ENCODE measurements at places on chromosomes 16 and 17.

DNA sequence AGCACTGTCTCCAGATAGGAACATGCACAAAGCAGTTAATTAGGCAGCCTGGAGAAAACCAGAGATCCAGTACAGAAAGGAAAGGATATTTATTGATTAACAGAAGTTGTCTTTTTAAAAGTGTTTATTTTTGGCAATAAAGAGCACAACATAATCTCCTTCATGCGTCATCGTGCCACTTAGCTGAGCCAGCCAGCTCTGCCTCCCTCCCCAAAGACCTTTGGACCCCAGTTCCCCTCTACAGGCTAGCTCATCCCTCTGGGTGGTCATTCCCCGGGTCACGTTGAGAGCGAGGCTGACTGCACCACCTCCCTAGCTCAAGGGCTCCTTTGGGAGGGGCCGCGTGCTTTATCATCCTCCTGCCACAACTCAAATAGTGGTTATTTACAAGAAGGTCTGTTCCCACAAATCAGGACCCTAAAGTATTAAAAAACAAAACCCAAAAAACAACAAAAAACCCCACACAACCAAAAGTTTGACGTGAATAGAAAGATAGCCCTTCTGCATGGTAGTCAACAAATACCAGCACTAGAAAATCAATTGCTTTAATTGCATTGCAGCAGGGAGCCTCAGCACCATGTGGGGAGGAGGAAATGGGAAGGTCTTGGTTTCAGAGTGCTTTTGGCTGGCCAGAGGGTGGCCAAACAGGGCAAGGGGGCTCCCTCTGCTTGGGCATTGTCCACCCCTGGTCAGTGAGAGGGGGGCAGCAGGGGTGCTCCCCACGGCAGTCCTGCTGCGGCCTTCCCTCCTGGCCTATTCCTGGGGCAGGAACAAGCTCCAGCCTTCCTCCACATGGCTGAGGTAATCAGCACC lies 9.6 kb downstream of the POLR2C start:
- DNase-seq = no peak

DNA sequence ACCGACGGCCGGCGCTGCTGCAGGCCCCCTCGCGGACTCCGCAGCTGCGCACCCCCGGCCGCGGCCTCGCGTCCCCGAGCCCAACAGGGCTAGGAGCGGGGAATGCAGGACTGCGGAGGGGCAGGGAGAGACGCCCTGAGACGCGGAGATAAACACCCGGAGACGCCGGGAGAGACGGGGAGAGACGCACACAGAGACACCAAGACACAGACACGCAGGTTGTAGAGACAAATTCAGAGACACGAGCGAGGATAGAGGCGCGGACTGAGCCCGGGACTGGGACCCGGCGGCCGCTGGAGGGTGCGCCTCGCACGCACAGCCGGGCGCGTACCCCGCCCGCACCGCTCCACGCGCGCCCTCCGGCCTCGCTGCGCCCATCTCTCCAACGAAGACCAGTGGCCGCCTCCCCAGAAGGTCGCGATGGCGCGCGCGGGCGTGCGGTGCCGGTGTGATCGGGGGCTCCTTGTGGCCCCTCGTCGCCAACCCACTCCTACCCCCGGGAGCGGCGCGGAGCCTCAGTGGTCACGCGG lies 902 bp downstream of the STAC2 start:
- DNase-seq = no peak

GRCh38 chr17:74875977-74876593 lies 3.3 kb upstream of the FDXR start:
- DNase-seq = no peak

DNA sequence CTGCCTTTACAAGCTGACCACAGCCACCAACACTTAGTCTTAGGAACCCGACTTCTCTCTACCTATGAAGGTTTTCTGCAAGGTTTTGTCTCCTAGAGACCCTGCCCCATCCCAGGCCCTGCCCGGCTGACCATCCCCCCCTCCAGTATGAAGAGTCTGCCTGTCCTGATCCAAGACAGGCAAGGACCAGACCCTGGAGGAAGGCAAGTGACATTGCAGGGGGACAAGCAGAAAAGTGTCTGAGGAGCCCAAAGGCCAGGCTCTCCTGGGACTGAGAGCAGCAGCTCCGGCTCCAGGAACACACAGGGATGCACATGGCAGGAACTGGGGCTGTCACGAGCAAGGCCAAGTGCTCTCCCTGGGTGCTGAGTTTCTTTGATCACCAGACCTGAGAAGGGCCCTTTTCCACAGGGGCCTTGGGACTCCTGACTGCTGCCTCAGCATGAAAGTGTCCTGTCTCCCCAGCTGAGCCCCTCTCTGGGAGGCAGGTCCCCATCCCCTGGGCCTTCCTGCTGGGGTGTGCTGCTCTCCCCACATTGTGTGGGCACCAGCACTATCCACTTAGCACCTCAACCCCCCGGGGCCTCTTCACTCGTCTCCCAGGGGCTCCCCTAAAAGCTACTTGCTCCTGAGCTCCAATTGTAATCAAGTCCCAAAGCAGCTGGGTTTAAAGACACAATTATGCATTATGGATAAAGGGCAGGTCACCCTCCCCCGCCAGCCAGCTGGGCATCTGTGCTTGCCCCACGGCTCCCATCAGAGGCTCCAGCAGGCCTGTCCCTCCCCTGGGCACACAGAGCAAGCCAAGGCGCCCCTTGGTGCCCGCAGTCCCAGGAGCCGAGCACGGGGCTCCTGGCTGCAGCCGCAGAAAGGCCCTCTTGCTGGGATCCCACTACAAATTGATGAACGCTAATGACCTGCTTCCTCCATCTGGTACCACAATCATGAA lies 11.6 kb upstream of the CACNG4 start:
- DNase-seq = no peak

DNA sequence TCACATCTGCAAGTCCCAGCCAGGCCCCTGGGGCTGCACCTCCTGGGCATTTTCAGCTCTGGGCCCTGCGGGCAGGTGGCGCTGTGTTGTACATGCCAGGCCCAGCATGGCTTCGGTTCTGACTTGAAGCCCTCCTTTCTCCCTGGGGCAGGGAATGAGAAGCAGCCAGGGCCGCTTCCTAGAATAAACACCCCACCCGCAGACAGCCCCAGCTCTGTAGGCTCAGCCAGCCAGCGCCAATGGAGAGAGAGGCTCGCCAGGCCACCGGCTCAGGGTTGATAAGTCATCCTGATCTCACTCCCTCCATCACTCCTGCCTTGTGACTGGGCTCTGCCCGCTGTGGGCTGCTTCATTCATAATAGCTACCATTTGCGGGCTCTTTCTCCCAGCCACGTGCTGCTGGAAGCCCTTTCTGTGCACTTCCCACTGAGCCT lies 6.0 kb upstream of the GLIS2 start:
- DNase-seq = no peak

GRCh38 chr17:50661795-50662391 lies 27.2 kb downstream of the ABCC3 start:
- DNase-seq = no peak

DNA sequence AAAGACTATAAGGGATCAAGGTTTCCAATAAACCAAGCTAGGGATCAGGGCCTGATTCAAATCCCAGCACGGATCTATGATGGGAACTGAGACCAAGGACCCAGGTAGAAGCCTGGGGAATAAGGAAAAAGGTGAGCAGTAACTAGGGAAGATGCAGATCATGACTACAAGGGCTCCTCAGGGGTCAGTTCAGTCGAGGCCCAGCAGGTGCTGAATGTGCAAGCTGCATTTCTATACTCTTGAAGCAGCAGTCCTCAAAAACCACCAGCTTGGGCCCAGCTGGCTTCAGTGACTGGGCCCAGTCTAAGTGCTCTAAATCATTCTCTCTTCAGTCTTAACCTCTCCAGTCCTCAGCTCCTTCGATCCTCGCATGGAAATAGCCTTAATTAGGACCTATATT lies 228.8 kb upstream of the AXIN2 start:
- no peak for DNase-seq

GRCh38 chr17:35889818-35890773 lies 9.9 kb upstream of the CCL5 start:
- DNase-seq = no peak

GRCh38 chr17:56457501-56457900 lies 136.0 kb upstream of the NOG start:
- no peak for DNase-seq

GRCh38 chr17:13002761-13003453 lies 14.9 kb downstream of the ELAC2 start:
- DNase-seq = no peak

- no peak for DNase-seq
Measured at GRCh38 chr17:35660902-35661301, 70.5 kb upstream of the RASL10B start.

- no peak for DNase-seq
Measured at GRCh38 chr16:86072328-86073102, 173.6 kb downstream of the IRF8 start.

- DNase-seq = no peak
Measured at GRCh38 chr17:27603880-27604794, 26.9 kb upstream of the LGALS9 start.

DNA sequence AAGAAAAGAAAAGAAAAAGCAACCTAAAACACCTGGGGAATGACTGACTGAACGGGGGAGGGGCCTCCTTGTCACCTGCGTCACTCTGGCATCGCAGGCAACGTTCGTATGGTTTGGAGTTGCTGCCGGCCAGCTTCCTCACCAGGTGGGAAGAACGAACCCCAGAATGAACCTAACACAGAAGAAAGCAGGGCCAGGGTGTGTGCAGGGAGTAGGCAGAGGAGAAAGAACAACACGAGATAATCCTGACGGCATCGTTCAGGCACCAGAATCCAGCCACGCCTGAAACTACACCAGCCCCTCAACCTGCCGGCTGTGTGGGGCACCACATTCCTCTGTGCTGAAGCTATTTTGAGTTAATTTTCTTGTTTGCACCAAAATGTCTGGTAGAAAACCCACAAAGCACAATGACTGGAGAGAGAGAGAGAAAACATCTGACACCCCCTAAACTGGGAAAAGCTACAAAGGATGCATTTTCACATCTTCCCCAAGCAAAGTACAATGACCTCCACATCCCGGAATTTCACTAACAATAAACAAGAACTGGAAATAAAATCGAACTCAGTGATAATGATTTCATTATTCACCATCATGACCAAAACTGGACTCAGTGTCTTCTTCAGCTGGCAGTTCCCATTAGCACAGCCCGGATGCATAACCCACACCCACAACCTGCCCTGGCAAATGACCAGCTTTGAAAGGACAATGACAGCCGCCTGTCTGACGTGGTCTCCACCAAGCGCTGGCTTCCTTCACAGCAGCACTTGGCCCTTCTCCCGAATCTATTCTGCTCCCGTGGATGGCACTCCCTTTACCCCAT lies 23.6 kb downstream of the RAB40B start:
- DNase-seq = no peak

DNA sequence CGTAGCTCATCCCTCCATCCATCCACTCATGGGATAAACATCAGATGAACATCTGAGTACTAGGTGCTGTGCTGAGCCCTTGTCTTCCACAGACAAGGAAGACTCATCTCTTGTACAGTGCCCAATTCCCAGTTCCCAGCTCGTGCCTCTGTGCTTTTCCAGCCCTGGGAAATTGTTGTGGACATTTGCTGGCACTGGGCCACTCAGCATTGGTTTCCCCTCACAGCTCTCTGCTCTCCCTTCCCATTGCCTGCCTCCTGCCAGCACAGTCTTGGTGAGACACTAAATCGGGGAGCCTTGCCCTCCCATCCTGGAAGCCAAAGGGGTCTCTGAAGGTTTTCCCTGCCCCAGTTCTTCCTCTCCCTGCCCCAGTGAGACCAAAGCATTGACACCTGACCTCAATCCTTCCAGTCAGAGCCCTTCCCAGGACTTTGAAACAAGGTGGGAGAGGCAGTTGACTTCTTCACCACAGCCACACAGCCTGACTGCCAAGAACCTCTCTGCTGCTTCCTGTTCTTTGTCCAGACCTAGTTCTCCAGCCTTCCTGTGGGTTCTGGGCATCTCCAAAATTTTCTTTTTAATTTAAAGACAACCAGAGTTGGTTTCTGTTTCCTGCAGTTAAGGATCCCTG lies 50.2 kb downstream of the WSB1 start:
- no peak for DNase-seq

DNA sequence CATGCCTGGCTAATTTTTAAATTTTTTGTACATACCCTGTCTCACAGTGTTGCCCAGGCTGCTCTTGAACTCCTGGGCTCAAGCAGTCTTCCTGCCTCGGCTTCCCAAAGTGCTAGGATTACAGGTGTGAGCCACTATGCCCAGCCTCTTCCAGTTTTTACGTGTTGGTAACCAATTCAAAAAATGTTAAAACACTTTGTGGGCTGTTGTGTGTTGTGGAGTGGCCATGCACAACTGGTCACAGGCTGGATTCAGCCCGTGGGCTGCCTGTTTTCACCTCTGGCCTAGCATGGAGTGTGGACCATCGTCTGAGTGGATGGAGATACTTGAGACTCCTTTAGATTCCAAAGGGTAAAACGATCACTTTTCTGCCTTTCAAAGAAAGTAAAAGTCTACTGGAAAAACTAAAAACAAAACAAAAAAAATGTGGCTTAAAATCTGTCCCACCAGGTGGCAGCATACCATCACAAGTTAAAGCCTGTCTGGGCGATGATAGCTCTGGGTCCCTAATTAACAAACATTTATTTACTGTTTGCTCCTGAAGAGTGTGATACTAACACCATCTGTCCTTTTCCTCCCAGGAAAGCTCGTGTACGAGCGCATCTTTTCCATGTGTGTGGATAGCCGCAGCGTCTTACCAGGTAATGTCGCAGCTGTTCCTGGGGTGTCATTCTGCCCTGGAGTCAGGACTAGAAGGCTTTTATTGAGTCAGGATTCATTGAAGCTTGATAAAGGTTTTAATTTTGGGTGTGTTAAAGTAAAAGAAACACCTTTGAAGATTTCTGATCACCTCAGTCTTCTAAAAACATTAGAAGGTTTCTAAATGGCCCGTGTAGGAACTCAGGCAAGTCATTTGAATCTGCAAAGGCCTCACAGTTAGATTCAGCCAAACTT lies 45.8 kb downstream of the VPS35L start:
- DNase-seq = no peak

GRCh38 chr17:77735566-77736198 lies 222.8 kb upstream of the TNRC6C start:
- DNase-seq = no peak

GRCh38 chr17:9146064-9146463 lies 124.8 kb downstream of the NTN1 start:
- no peak for DNase-seq

- DNase-seq = no peak
Measured at GRCh38 chr17:51289696-51290111, 29.4 kb downstream of the UTP18 start.

DNA sequence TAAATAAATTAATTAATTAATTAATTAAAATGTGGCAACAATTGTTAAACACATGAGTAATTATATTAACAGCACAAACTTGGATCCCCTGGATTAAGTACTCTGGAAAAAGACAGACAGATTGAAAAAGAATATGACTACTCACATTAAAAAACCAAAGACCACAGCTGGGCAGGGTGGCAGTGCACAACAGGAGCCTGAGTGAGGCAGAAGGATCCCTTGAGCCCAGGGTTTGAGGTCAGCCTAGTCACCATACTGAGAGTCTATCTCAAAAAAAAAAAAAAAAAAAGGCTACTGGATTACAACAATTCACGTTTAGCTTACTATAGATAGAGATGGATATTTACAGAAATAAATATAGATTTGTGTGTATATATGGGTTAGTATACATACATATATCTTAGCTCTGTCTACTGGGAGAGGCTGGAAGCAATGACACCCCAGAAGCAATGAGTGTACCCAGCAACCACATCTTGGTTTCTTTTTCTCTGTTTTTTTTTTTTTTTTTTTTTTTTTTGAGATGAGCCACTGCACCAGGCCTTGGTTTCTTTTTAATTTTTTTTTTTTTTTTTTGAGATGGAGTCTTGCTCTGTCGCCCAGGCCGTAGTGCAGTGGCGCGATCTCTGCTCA lies 10.6 kb upstream of the SUZ12 start:
- no peak for DNase-seq

GRCh38 chr16:27676839-27677238 lies 126.9 kb downstream of the KATNIP start:
- DNase-seq = no peak

- no peak for DNase-seq
Measured at GRCh38 chr17:71866095-71866494, 254.7 kb upstream of the SOX9 start.
